ENCODE measurements at places on chromosomes 4 and X. TPM values are rescaled to one million over a fixed set of nuclear protein-coding genes. Genes with fewer than 3 reads are reported as not detected.

DNA sequence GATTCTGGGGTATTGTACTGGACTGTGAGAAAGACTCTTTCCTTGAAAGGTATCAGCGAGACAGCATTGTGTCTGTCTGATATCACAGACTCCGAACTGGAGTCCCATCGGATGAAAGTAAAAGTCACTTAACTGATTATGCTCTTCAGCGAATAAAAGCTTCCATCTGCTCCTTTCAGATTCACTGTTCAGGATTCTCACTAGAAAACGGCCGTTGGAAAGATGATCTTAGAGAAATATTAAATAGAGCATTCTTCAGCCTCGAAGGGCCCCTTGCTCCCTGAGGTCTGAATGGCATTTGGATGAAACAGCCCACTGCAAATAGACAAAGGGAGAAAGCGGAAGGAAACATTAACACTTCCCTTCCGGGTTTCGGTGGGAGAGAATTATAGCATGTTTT, 416.2 kb upstream of the PRKX start:
- no peak overlapping the region for H3K4me3 ChIP-seq
- H3K4me1 ChIP-seq = no peaks in the 10 kb centered on the region
- no peaks in the 10 kb centered on the region for H3K27me3 ChIP-seq
- no peak overlapping the region for H3K27ac ChIP-seq
- DNase-seq = no peak
- no peaks in the 10 kb centered on the region for H3K36me3 ChIP-seq

DNA sequence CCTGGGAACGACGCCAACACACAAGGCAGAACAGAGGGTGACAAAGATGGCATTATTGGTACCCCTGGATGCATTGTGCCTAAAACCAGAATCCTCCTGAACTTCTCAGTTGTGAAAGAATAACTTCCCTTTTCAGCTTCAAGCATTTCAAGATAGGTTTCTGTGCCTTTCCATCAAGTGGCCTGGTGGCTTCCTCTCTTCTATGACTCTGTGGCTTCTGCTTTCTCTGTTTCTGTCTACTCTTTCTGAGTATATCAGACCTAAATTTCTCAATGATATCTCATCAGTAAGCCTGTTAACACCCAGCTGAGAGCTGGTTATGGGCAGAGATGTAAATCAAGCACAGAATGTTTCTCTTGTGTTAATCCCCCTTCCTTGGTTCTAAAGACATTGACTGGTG, 21.4 kb upstream of the FAM9B start:
- peaks cover 11% of the 10 kb centered on the region for H3K4me1 ChIP-seq
- peaks cover 5% of the 10 kb centered on the region for H3K27me3 ChIP-seq
- DNase-seq = no peak
- no peak overlapping the region for H3K4me3 ChIP-seq

Gene OTUD6A
- total RNA-seq = not detected

Gene CACNA1F
- total RNA-seq = 0.05 TPM

DNA sequence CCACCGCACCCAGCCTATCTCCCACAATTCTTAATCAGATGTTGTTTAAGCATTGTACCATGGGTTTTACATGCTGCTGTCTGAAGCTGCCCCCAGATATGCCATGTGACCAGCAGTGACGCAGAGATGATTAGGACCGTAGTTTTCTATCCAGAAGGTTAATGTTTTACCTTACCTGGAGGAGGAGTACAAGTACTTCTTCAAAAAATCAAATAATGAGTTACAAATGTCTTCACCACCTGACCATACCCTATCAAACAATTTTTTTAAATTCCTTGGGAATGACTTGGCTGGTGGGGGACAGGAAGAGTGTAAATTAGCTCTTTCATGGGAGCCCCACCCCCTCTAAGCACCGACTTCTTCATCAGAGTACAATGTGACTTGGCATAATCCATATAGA, 16.2 kb upstream of the SGMS2 start:
- H3K27me3 ChIP-seq = peaks cover 4% of the 10 kb centered on the region
- no peaks in the 10 kb centered on the region for H3K36me3 ChIP-seq
- DNase-seq = no peak

Gene STK32B
- total RNA-seq = not detected

Gene ZGRF1
- total RNA-seq = 31.0 TPM

- peak; percentile 48 for DNase-seq
- peak overlapping the region; percentile 93 for H3K27ac ChIP-seq
- H3K4me3 ChIP-seq = peak overlapping the region; percentile 88
- peaks cover 5% of the 10 kb centered on the region for H3K36me3 ChIP-seq
These were observed 677 bp upstream of the CYP4V2 start for GRCh38 chr4:186190581-186191199.

Gene GLRA3
- not detected for total RNA-seq

DNA sequence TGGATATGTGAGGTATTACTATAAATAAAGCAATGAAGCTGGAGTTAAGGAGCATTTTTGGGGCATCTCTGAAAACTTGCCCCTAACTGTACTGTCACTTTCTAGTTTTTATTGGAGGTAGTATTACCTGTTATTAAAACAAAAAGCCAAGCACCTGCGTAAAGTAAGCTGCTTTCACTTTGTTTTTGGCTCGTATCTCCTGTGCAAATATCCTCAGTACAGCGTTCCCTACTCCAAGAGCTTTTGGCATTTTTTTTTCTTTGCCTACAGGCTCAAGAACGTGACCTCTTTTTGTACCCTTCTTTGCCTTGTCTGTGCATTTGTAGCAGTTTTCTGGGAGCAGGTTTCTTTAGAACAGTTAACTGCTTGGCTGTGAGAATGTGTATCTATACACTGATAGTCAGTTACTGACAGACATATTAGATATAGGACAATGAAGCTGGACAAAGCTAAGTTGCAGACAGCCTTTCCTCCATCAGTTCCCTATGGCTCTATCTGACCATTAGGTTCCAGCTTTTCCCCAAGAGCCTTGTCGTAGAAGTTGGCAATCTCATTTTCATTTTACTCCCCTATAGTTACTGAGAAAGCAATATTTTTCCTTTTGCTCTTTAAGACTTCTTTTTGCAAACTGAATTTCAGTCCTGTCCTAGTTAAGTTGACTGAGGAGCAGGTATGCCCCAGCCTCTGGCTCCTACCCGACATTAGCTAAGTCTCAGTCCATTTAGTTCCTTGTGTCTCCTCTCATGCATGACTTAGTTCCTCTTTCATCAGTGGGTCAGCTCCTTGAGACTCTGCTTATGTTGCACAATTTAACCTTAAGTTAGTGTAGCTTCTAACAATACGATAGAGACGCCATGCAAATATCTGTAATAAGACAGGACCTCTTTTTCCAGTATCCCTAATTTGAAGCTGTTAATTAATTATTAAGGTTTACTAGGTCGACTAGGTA, 71.5 kb upstream of the HPRT1 start:
- H3K27ac ChIP-seq = no peak overlapping the region
- peaks cover 15% of the 10 kb centered on the region for H3K36me3 ChIP-seq
- no peak for DNase-seq
- no peak overlapping the region for H3K4me3 ChIP-seq

DNA sequence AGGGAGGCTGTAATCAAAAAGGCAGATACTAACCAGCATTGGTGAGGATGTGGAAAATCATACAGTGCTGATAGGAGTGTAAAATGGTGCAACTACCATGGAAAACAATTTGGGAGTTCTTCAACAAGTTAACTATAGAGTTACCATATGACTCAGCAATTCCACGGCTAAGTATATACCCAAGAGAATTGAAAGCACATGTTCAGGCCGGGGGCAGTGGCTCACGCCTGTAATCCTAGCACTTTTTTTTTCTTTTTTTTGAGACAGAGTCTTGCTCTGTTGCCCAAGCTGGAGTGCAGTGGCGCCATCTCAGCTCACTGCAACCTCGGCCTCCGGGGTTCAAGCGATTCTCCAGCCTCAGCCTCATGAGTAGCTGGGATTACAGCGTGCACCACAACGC, 15.0 kb upstream of the CD99L2 start:
- no peak overlapping the region for H3K27ac ChIP-seq
- H3K27me3 ChIP-seq = peaks cover 5% of the 10 kb centered on the region
- H3K36me3 ChIP-seq = no peaks in the 10 kb centered on the region
- DNase-seq = no peak
- H3K4me1 ChIP-seq = no peaks in the 10 kb centered on the region
- H3K4me3 ChIP-seq = no peak overlapping the region

All from activated T-helper 1 cell treated with anti-CD3 and anti-CD28 coated beads, Interleukin-12 subunit alpha, Interleukin-12 subunit beta, Interleukin-2, Interleukin-4 antibody, amounts not matched to agents 30 ng/mL and 10 ng/mL and 1 ng/mL, durations not matched to agents 14 hours and 24 hours and 36 hours (primary cell).